Vagina (tissue), 2 donors: ENCODE measurements at places on chromosomes 7 and 10. TPM values are rescaled to one million over a fixed set of nuclear protein-coding genes. Genes with fewer than 3 reads are reported as not detected.

GRCh38 chr7:92963566-92963965 lies 127.2 kb upstream of the CDK6 start:
- no peak for DNase-seq

The PLAU gene
- 18.2 TPM for total RNA-seq

- DNase-seq: no peak
Measured at GRCh38 chr7:150962553-150963399, 15.3 kb downstream of the KCNH2 start.

DNA sequence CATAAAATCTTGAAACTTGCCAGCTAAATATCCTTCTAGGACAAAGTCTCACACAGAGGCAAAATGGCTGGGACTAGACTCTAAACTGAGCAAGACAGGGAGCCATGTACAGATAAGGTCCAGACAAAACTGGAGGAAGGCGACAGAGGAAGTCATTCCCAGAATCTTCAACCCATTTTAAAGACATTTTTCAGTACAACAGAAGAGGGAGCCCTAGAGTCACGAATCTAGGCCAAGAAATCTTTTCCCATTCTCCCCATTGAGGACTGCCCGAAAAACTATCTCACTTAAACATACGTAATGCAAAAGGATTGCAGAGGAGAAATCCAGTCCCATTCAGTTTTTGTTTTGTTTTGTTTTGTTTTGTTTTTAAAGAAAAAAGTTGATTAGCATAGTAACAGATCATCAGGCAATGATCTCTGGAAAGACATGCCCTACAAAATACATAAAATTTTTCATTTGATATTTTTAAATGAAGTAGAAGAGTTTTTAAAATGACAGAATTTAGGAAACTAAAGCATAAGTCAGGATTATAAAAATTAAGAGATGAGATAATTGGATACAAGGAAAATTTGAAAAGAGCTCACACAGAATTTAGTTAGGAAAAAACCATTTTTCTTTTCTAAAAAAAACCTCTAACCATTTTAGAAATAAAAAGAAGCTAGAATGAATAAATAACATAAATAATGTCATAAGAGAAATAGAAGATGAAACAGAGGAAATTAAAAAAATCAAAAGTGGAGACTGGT lies 16.9 kb upstream of the PRF1 start:
- DNase-seq: no peak

- no peak for DNase-seq
Measured at GRCh38 chr7:22292531-22292930, 64.4 kb downstream of the RAPGEF5 start.

The CLCN1 gene
- not detected for total RNA-seq
